Activated naive CD4-positive, alpha-beta T cell (primary cell): ENCODE measurements at places on chromosomes 7 and 10.

DNA sequence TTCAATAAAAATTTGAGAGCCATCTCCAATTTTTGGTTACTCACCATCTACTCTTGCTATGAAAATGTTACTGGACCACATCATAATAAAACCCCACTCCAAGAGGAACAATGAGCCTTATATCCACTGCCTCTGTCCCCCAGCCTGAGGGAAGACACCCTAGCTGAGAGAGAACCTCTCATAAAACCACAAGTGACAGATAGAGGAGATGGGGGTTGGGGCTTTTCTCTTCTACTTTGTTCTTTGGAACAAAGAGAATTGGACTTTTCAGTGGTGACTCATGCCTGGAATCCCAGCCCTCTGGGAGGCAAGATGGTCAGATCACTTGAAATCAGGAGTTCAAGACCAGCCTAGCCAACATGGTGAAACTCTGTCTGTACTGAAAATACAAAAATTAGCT lies 27.6 kb upstream of the TAS2R16 start:
- no peak for DNase-seq

- no peak for DNase-seq
Observed at GRCh38 chr10:76504823-76505222, 1073.4 kb downstream of the LRMDA start.

GRCh38 chr10:95414844-95415485 lies 124.2 kb upstream of the PDLIM1 start:
- no peak for DNase-seq

GRCh38 chr7:34158368-34159153 lies 253.2 kb downstream of the BMPER start:
- DNase-seq: no peak

DNA sequence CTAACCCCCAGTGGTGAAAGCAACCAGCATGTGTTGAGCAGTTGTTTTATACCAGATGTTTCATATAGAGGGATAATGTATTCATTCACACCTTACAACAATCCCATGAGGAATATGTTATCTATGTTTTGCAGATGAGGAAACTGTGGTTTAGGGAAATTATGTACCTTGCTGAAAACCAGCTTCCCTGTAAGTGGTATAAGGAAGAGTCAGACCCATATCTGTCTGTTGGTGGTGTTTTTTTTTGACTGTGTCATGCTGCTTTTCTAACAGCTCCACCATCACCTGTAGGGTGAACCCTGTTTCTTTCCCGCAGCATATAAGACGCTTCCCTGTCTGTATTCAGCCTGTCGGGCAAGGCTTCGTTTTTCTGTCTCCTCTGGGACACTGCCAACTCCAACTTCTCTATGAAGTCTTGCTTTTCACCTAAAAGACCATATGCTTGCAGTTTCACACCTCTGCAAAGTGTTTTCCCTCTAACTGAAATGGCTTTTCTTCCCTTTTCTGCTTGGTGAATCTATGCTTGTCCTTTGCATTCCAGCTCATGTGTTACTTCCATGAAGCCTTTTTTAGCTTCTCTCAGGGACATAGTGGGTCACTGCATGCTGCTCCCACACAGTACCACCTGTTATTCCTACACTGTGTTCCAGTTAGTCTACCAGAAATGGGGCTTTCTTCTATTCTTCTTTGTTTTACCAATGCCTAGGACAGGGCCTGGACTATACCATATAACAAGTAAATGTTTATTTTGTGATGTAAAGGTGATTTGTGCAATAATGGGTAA lies 92.8 kb downstream of the ST7 start:
- no peak for DNase-seq
